A549 treated with DMSO at 1 μM for 4 hours (cell line): ENCODE measurements at places on chromosomes 1 and 21. TPM values are rescaled to one million over a fixed set of nuclear protein-coding genes. Genes with fewer than 3 reads are reported as not detected.

TAS1R1 gene
- total RNA-seq: not detected in 5 replicates

ELAVL4 gene
- not detected in 5 replicates for total RNA-seq

VSIG8 gene
- 0.06 to 0.07 TPM in 2 of 5 replicates, not detected in the others for total RNA-seq

OR6K3 gene
- not detected in 5 replicates for total RNA-seq

C1orf105 gene
- total RNA-seq: not detected in 5 replicates

ADAM30 gene
- not detected in 5 replicates for total RNA-seq

CRNN gene
- not detected in 5 replicates for total RNA-seq

MAP3K21 gene
- 11.7 to 14.2 TPM (median 13.6 TPM) in 5 replicates for total RNA-seq

LAPTM5 gene
- 0.07 to 0.36 TPM (median 0.14 TPM) in 5 replicates for total RNA-seq

EDN2 gene
- total RNA-seq: 2.8 to 4.8 TPM (median 3.7 TPM) in 5 replicates
